ENCODE measurements at places on chromosomes 5 and 9.

DNA sequence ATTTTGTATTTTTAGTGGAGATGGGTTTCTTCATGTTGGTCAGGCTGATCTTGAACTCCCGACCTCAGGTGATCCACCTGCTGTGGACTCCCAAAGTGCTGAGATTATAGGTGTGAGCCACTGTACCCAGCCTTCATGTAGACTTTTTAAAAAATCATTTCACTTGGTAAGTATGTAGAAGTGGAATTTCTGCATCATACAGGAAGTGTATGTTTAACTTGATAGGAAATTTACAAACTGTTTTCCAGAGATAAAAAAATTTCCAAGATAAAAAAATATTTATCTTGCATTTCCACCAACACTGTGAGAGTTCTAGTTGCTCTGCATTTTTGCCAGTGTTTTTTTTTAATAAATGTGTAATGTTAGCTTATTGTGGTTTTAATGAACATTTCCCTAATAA lies 155.8 kb downstream of the ZNF608 start:
- no peak for DNase-seq

- DNase-seq = no peak
Observed at GRCh38 chr9:12631866-12632265, 61.3 kb upstream of the TYRP1 start.

DNA sequence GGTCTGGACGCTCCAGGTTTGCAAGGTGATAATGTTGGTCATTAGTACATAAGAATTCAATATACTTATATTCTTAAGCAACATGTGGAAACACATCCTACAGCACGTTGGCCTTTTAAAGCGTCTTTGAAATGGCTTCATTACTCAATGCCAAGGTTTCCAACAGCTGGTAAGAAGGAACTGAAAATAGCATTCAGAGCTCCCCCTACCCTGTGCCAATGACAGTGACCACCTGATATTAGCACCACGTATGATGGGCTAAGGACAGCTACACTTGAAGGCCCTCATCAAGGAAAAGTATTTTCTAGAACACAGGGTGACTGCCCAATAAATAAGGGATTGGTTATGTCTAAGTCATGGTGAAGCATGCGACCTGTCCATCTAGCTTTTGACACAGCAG lies 9.9 kb downstream of the ZNF622 start:
- no peak for DNase-seq

DNA sequence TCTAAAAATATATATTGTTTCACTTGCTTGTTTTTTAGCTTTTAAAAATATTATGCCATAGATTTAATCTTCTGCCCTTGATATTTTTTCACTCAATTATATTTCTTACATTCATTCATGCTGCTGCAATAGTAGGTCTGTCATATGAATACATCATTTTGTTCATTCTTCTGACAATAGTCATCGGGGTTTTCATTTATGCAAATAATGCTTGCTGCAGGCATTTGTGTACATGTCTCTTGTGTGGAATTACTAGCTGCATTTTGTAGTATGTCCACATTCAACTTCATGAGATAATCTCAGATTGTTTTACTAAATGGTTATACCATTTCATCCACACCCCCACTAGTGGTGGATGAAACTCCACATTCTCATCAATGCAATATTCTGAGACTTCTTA lies 5.3 kb upstream of the PLPP1 start:
- DNase-seq = no peak

DNA sequence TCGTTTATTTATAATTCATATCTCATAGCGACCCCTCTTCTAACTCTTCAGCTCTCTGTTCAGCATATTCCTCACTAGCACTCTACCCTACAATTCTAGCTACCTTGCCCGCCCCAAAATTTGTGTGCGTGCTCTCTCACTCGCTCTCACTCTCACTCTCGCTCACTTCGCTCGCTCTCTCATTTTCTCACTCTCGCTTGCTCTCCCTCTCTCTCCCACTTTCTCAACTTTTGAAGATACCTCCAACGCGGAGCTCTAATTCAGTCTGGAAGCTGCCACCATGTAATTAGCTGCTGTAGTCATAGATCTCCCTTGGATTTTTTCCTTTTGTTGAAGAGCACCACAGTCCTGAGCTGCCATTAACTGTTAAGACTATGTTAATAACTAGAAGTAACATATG lies 30.4 kb downstream of the GPR21 start:
- no peak for DNase-seq

GRCh38 chr5:132438917-132439316 lies 51.7 kb downstream of the IRF1 start:
- no peak for DNase-seq

DNA sequence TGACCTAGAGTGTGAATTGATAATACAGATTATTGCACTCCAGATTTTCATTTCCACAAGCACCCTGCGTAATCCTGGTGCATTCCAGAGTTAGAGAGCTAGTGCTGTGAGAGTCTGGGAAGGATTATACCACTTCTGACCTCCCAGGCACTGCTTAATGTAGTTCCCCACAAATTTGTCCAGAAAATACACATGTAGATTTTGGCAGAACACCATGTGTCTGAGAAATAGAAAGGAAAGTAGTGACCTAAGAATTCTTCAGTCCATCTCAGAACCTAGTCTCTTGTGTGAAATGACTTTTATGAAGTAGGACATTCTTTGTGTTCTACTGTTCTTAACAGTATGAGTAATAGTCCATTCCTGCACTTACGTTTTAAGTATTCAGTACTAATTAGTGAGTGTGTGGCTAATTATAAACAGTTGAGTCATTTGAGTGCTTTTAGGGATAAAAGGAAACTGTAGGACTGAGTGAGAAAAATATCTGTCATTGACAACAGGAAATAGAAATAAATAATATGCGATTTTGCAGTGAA lies 27.8 kb upstream of the PTPDC1 start:
- peak; percentile 16 for DNase-seq

GRCh38 chr5:51028394-51028793 lies 354.9 kb upstream of the ISL1 start:
- DNase-seq = no peak

- DNase-seq = no peak
Observed at GRCh38 chr5:172793577-172794488, 22.8 kb upstream of the DUSP1 start.

DNA sequence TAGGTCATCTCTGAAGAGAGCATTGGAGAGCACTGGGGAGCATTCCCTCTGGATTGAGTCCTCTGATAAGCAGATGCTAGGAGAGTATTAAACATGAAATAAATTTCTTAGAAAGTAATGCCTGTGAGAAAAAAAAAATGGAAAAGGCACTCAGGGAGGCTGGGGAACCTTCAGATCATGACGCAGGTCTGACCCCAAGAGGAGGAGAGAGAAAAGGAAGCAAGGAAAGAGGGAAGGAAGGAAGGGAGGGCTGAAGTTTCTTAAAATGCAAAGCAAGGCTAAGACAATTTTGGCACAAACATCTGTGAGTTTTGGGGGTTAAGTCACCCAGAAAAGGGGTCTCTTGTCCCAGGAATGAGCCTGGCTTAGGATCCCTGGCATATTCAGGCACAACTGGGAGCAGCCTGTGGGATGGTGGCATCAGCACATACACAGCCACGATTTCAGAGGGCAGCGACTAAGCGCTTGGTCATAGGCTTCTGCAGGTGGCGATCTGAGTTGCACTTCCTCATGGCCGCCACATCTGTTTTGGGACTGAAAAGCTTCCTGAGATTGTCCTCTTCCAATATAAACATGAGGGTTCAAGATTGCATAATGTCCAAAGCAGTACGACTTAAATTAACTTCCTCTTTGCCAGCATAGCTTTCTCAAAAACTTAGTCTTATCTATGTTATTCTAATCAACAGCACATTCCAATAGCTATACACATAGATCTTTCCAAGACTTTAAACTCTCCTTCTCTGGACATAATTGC lies 692.7 kb downstream of the DNAH5 start:
- DNase-seq = peak; percentile 7
